Motor neuron (in vitro differentiated cells): ENCODE measurements at places on chromosomes 5 and 9. TPM values are rescaled to one million over a fixed set of nuclear protein-coding genes. Genes with fewer than 3 reads are reported as not detected.

Gene OR1L1
- 0.18 TPM in 1 of 2 replicates, not detected in the other for total RNA-seq

Gene LHX2
- total RNA-seq: not detected in 2 replicates

Gene SCGB3A2
- total RNA-seq: not detected in 2 replicates

Gene TERT
- total RNA-seq: 0.58 and 0.81 TPM in 2 replicates

Gene GADD45G
- total RNA-seq: 22.3 TPM in 2 replicates

Gene CDKN2AIPNL
- 44.8 and 45.9 TPM in 2 replicates for total RNA-seq

Gene ANKRD18A
- 6.5 and 11.7 TPM in 2 replicates for total RNA-seq

Gene TTC16
- total RNA-seq: 0.38 and 0.49 TPM in 2 replicates

Gene ARHGEF37
- 11.5 and 11.8 TPM in 2 replicates for total RNA-seq

Gene GRXCR2
- total RNA-seq: not detected in 2 replicates

Gene CCNO
- 0.38 TPM in 1 of 2 replicates, not detected in the other for total RNA-seq

Gene GARNL3
- total RNA-seq: 17.2 and 21.8 TPM in 2 replicates

Gene CDX1
- 0.84 TPM in 1 of 2 replicates, not detected in the other for total RNA-seq

Gene PCDHAC2
- total RNA-seq: 2.1 and 2.3 TPM in 2 replicates

Gene STK10
- total RNA-seq: 23.4 and 24.6 TPM in 2 replicates

Gene TAF1L
- 0.09 and 0.77 TPM in 2 replicates for total RNA-seq

Gene GDF9
- total RNA-seq: 0.49 and 1.0 TPM in 2 replicates

Gene OR1Q1
- not detected in 2 replicates for total RNA-seq

Gene SURF2
- total RNA-seq: 29.6 and 38.7 TPM in 2 replicates

Gene ROPN1L
- 2.3 and 3.1 TPM in 2 replicates for total RNA-seq

Gene ATOX1
- total RNA-seq: 122 and 138 TPM in 2 replicates

Gene ASS1
- 25.4 and 29.5 TPM in 2 replicates for total RNA-seq

Gene TPPP
- 0.22 and 0.31 TPM in 2 replicates for total RNA-seq

Gene TLX3
- total RNA-seq: not detected in 2 replicates
